ENCODE measurements at places on chromosomes 6 and 20.

DNA sequence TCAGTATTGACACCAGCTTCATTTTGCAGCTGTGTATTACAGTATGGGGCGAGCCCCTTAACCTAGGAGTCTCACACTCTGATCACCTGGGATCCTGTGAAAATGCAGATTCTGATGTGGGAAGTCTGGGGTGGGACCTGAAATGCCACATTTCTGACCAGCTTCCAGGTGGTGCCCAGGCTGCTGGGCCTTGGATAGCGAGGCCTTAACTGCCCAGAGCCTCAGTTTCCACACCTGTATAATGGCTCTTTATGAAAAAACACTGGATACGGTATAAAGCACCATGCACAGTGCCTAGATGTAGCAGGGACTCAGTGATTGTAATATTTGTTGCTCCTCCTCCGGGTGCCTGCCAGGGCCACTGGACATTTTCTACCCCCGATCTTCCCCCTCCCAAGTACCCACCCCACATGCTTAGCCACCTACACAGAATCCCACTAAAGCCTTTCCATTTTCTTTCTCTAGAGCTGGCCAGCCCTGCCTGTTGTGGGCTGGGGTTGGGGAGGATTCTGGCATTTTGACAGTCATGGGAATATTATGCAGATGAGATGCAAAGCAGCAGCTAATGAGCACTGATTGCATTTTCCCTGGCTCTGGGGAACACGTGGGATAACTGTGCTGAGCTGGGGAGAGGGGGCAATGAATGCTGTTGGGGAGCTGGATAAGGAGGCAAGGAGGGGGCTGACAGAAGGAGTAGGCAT, 44.8 kb downstream of the SPDEF start:
- DNase-seq = no peak

DNA sequence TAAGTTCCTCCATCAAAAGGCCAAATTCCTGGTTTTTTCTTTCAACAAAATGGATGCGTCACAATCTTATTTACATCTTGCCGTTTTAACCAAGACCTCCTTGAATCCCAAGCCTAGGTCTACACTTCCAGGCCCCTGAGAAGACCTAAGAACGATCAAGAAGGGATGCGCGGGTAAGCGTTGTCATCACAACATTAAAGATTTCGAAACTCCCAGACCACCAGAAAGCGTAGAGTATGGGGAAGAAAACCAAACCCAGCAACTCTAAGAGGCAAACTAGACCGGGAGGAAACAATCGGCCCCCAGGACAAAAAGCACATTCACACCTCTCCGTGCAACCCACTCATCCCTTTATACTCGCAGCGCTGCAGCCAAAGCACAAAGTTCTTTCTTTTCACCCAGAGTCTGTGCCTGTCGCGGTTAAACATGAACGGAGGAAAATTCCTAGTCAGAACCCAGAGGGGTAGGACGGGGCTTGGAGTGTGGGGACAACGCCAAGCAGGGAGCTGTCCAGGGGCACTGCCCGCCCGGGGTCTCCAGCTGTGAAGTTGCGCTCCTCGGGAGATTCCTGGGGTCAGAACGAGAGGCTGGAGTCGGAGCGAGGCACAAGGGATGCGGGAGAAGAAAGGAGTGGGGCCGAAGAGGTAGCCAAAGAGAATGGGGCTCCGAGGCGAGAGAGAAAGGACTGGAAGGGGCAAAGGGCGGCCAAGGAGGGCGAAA, 725 bp downstream of the OSER1 start:
- DNase-seq = no peak

- DNase-seq = no peak
Observed at GRCh38 chr6:5525209-5525608, 263.9 kb downstream of the FARS2 start.

DNA sequence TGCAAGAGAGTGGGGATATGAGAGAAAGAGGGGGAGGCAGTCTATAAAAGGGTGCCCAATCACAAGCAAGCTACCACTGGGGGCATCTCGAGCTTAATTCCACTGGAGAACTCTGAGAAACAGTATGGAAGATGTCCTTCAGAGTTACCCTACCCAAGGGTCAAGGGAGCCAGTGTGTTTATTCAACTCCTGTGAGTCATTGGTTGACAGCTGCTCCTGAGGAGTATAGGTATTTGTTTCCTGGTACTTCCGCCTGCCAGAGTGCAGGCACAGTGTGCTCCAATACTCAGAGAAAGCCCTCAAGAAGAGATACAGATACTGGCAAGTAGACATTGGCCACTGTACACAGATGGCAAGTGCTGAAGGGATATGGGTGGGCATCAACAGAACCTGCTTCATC, 49.5 kb downstream of the ARHGAP40 start:
- DNase-seq = no peak

DNA sequence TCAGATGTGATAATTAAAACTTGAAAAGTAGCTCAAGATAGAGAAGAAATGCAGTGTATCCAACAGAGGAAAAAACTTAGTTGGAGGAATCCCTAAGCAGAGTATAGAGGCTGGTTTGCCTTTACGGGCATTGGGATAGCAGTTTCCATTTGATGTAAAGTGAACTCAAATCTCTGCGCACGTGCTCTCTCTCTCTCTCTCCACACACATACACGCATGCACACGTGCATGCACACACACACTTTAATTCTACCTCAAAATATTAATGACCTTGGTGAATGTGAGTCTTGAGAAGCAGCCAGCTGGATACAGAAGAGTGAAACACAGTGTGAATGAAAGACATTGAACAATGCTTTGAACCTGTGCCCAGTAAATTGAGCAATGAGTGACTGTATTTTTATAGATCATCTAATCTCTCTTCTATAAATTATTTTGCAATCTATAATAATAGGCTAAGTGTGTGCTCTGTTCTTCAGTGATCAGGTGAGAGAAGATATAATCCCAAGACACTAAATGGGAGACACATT, 247.7 kb upstream of the FAM83B start:
- DNase-seq = no peak

- no peak for DNase-seq
Observed at GRCh38 chr6:72798196-72798595, 176.3 kb downstream of the KCNQ5 start.

DNA sequence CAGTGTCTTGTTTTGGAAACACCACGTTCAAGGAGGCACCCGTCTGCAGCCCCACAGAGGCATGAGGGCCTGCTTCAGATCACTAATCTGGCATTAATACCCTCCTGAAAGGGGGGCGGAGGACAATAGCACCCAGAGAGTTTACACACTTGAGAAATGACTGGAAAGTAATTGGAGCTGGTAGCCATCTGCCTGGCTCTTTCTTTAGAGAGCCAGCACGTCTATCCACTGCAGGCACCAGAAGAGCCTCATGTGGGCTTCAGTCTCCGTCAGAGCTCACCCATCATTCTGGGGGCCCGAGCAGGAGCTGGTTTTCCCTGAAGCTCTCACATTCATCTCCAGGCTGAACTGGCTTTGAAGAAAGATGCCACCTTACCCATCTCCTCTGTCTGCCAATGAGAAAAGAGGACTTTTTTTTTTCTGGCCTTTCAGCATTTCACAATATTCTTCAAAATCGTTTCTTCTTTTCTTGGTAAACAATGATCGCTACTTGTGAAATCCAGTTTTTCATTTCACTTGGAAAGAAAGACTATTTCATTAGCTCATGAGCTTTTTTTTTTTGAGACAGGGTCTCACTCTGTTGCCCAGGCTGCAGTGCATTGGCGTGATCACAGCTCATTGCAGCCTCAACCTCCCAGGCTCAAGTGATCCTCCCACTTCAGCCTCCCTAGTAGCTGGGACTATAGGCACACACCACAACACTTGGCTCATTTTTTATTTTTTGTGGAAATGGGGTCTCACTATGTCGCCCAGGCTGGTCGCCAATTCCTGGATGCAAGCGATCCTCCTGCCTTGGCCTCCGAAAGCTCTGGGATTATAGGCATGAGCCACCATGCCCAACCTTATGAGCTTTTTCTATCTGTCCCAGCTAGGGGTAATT, 124.7 kb upstream of the ZNF217 start:
- no peak for DNase-seq

DNA sequence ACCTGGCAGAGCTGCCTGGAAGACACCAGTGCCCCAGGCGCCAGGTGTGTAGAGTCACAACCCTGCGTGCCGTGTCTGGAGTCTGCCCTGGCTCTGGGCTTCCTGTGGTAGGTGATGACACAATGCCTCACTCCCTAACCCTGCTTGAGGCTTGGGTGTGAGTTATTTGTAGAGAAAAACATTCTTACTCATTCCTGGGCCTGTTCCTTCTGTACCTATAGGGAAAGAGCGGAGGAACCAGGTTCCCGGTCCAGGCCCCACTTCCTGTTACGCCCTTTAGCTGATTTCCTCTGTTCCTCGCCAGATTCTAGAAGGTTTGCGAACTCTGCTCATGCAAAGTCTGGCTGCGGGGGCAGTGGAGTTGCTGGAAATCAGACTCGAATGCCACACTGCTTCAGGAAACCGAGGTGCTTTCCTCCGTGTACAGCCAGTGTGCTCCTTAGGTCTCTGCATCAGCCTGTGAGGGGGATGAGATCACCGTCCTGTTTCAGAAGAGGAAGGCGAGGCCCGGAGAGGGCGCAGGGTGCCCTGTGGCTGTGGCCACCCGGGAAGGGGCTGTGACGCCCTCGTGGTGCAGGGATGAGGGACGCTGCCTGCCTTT, 67.1 kb upstream of the DUSP22 start:
- DNase-seq = peak; percentile 68

GRCh38 chr20:56458206-56458821, 10.1 kb upstream of the RTF2 start:
- no peak for DNase-seq

GRCh38 chr6:105757512-105758200, 328.5 kb upstream of the PRDM1 start:
- DNase-seq = no peak

- DNase-seq = no peak
Observed at GRCh38 chr6:15239616-15240364, 6.1 kb upstream of the JARID2 start.

All from activated T-helper 9 cell treated with anti-CD3 and anti-CD28 coated beads, Interleukin-2, amount 50 U/mL, for 16 hours (primary cell).